Activated naive CD8-positive, alpha-beta T cell treated with anti-CD3 and anti-CD28 coated beads, Interleukin-2, amount 50 U/mL, for 24 hours (primary cell): ENCODE measurements at places on chromosomes 11 and 22.
A peak's percentile ranks its signal among the peaks of the same experiment; 100 is the strongest.

DNA sequence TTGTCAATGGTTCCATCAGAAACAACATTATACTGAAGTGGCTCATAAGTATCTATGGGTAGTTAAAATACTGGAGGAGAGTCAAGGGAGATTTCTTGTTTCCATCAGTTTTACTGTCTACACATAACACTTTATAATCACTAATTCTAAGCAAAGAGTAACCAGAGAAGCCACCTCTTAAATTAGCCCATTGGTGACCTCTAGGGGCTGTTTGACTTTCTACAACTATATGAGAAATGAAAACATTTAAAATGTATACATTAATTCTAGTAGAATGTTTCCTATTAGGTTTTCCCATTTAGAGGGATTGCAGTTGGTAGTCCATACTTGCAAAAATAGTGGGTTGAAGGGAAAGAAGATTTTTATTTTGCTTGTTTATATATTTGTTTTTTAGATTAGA lies 504.3 kb downstream of the FAM181B start:
- DNase-seq, result no peak

DNA sequence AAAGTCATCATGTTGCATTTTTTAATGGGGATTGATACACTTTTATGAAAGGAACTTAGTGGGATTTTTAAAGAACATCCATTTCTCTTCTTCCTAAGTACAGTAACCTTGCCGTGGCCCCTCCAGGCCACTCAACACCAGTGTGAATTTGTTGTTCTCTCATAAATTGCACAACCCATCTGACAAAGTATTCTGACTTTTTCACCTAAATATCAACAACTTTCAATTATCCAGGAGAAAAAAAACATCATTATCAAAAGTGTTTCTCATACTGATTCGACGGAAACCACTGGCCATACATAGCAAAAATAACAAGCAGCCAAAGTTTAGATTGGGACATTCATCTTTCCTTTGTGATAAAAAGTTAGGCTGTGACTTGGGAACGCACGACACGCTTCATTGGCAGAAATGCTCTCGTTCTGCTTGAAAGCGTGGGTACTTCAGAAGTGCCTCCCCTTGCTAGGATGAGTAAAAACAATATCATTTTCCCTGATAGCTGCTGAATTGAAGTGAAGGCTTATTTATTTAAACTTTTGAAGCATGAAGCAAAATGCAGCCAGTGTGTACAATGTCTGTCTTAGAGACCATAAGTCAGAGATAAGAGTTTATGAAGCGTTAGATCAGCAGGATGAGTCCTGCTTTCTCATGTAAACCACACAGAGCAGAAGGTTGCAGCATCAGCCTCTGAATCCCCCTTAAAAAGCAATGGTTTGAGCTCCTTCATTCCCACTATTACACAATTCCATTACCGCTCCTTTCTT lies 20.6 kb upstream of the EIF3M start:
- no peak for DNase-seq

- no peak for DNase-seq
Measured at GRCh38 chr11:3616721-3617460, 24.9 kb downstream of the ART5 start.

DNA sequence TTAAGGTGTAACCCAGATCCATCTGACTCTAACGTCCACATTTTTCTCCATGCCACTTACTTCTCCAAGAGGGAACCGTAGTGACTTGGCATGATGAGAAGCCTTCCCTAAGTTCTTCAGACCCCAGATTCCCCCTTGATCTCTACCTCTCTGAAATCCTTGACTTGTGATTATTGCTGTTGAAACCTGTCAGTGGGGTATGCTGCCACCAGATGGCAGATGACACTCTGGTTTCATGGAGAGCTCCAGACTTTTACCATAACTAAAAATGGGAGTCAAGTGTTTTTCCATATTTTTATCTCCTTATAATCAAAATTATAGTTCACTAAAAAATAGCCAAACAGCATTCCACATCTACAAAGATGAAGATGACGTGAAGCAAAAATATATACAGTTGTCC lies 504.2 kb downstream of the SOX6 start:
- DNase-seq, result no peak

DNA sequence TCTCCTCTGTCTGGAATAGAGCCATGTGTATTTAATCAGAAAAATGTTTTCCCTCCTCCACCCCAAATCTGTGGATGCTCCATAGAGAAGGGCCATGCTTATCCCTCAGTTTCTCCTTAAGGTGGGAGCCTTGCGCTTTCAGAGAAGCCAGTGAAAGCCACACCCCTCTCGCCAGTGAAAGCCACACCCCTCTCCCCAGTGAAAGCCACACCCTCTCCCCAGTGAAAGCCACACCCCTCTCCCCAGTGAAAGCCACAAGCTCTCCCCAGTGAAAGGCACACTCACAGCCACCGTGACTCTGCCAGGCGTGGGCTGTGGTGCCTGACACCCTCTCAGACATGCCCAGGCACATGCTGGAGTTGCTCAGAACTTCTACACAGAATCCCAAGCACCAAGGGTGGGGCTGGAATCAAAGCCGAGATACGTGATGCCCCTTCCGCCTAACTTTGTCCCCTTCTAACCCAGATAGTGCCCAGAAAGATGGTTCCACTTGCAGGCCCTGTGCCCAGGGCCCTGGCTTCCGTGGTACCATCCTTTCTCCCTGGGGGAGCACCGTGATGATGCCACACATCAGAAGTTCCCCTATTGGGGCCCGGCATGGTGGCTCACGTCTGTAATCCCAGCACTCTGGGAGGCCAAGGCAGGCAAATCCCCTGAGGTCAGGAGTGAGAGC lies 16.5 kb upstream of the PRR5 start:
- peak; percentile 83 for DNase-seq

- no peak for DNase-seq
Measured at GRCh38 chr11:99960536-99960935, 726.6 kb upstream of the ARHGAP42 start.

DNA sequence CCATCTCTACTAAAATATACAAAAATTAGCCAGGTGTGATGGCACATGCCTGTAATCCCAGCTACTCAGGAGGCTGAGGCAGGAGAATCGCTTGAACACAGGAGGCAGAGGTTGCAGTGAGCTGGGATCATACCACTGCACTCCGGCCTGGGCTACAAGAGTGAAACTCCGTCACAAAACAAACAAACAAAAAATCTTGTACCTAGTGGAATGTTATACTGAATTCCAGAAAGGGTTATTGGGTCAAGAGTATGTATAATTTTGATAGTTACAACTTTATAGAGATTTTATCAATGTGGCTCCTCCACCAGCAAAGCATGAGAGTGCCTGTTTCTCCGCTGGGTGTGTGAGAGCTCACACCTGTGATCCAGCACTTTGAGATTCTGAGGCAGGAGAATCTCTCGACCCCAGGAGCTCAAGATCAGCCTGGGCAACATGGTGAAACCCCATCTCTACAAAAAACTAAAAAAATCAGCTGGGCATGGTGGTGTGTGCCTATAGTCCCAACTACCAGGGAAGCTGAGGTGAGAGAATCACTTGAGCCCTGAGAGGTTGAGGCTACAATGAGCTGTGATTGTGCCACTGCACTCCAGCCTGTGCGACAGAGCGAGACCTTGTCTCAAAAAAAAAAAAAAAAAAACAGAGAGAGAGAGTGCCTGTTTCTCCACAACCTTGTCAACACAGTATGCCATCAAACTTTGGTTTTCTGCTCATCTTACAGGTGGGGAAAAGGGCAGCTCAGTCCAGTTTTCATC lies 12.7 kb upstream of the FOLR1 start:
- DNase-seq, result no peak

GRCh38 chr11:119880143-119880542 lies 151.1 kb upstream of the NECTIN1 start:
- DNase-seq, result no peak

DNA sequence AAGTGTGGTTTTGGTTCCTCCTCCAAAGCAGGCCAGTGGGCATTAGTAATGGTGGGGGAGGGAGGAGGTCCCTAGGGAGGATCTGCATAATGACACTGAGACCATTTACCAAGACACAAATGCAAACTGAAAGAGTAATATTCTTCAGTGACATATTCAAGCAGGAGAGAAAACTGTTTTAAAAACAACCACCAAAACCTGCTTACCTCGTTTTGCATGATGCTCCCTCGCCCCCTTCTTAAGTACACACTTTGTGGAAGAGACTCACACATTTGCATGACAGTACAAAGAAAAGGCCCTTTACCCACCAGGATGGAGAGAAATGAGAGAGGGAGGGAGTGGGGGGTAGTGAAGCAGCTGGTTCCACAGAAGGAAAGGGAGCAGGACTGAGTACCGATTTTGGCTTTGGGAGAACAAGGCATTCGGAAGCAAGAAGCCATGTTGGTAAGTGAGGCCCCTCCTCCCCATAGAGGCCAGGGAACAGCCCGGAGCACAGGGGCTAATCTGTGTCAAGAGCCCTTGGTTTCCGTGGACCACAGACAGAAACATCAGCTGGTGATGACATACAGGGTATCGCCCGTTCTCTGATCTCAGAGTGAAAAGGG lies 13.0 kb upstream of the OPCML start:
- DNase-seq, result no peak

GRCh38 chr11:112841729-112842128 lies 119.5 kb upstream of the NCAM1 start:
- DNase-seq, result no peak

GRCh38 chr11:44755556-44756523 lies 29.1 kb downstream of the TSPAN18 start:
- no peak for DNase-seq

GRCh38 chr11:3058753-3059664 lies 1.8 kb upstream of the CARS1 start:
- DNase-seq, result no peak

GRCh38 chr11:17391493-17392355 lies 3.3 kb upstream of the KCNJ11 start:
- DNase-seq, result no peak

DNA sequence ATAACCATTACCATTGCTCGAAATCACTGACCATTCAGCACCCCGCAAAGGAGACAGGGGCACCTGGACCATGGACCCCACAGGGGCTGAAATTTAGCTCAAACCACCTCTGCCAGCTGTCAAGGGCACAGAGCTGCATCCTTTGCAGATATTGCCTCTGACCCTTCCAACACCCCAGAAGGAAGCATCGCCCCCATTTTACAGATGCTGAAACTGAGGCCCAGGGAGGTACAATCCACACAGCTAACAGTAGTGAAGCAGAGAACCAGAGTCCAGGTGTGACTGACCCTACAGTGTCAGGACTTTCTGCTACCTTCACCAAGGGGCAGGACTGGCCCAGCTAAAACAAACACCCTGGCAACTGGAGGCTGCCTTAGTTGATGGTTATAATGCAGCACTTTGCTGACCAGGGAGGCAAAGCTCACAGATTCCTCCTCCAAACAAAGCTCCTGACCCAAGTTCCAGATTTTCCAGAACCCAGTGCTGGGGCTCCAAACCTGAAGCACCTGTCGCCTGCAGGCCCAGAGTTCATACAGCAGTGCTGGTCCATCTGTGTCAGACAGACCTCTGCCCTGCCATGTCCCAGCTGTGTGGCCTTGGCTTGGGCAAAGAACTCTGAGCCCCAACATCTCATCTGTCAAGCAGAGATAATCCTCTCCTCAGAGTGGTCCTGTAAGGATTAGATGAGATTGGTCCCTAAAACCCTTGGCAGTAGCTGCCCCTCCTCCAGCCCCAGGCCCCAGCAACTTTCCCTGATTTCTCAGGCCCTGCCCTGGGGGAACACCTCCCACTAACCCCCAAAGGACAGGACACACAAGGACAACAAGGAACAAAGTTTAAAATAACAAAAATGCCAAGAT lies 15.2 kb upstream of the ARAP1 start:
- no peak for DNase-seq

DNA sequence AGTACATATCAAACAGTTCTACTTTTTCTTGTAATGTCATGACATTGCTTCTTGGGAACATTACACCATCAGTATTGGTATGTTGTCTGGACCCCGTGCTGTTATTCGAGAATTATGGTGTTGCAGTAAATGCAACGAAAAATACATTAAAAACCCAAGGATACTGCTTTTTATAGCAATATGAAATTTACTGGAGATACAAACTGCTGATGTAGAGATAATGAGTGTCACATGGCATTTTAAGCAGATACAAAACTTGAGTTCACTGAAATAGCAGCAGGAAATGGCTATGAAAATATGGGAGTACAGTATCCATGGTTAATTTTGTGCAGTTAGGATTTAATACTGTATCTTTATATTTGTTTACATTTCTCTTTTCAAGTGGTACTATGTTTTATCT lies 7.4 kb upstream of the CARD16 start:
- no peak for DNase-seq

- no peak for DNase-seq
Measured at GRCh38 chr11:61683961-61684869, 4.0 kb downstream of the DAGLA start.
